Hematopoietic multipotent progenitor cell (in vitro differentiated cells): ENCODE measurements at places on chromosomes 11 and 22.

DNA sequence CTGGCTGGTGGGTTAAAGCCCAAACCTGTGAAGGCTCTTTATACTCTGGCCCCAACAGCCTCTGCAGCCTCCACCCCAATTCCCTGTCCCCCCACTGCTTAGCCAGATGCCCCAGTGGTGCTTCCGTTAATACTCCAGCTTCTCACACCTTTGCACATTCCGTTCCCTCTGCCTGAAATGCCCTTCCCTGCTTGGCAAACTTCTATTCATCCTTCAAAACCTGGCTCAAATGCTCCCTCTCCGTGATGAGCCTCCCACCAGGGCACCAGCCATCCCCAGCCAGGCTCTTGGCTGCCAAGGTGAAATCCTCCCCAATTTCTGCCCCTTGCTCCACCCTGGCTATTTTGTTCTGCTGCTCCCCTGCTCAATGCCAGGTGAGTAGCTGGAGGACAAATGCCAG lies 12.5 kb upstream of the FADS3 start:
- no peak for DNase-seq

DNA sequence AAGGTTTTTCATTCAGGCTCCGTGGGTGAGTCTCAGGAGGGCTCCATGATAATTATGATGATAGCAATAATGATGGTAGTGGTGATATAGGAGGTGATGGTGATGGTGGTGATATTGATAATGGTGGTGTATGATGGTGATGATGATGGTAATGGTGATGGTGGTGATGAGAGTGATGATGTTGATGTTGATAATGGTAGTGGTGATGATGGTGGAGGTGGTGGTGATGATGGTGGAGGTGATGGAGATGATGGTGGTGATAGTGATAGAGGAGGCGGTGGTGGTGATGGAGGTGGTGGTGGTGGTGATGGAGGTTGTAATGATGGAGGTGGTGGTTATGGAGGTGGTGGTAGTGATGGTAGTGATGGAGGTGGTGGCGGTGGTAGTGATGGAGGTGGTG lies 79.4 kb downstream of the MPPED1 start:
- DNase-seq = no peak

- no peak for DNase-seq
These were observed 34.1 kb upstream of the TMPRSS4 start for GRCh38 chr11:118042796-118043195.

DNA sequence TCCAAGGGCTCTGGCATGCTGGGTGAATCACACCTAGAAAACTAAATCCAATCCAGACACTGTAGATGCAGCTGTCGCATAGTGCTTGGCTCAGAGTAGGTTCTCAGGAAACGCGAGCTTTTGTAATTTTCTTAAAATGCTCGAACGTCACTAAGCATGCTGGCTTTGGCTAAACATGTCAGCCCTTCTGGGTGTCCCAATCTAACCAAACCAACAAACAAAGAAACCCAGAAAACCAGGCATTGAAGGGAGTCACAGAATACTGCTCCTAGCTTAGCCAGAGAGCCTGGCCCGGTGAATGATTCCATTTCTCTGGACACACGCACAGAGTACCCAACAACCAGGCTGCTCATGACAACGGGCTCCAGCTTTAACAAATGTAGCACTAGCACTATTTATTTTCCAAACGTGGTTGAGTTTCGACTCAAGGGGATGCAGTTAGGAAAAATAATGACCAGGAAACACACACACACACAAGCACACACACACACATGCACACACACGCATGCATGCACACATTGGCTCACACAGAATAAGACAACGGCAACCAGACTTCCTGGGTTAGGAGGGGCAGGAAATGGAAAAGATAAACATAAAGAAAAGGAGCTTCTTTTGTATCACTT lies 492.6 kb downstream of the MIAT start:
- DNase-seq = no peak

GRCh38 chr22:44026630-44027511 lies 2.8 kb downstream of the PARVB start:
- peak; percentile 41 for DNase-seq

DNA sequence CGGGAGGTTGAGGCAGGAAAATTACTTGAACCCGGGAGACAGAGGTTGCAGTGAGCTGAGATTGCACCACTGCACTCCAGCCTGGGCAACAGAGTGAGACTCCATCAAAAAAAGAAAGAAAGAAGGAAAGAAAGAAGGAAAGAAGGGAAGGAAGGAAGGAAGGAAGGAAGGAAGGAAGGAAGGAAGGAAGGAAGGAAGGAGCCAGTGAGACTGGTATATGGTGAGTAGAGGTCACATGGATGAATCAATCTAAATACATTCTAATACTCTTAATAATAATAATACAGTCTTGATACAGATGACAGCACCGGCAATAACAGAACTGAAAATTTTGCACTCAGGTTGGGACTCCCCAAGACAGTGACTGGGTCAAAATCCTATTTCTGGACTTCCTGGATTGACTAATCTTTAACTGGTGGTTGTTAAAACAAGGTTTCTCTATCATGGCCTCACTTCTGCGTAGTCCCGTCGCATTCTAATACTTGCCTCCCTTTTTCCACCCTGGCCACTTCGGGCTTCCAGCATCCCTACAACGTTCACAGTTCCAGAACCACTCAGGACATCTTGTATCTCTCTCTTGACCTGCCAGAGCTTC lies 53.5 kb upstream of the EIF3M start:
- no peak for DNase-seq

GRCh38 chr11:3609416-3610265 lies 32.2 kb downstream of the ART5 start:
- peak; percentile 26 for DNase-seq

- peak; percentile 49 for DNase-seq
These were observed 40.9 kb downstream of the CSRP3 start for GRCh38 chr11:19160847-19161246.

GRCh38 chr22:40638261-40638660 lies 1.7 kb upstream of the MRTFA start:
- no peak for DNase-seq

GRCh38 chr11:95863486-95864140 lies 60.3 kb downstream of the MTMR2 start:
- DNase-seq = no peak

- no peak for DNase-seq
These were observed 46.0 kb upstream of the HIPK3 start for GRCh38 chr11:33211153-33211552.

DNA sequence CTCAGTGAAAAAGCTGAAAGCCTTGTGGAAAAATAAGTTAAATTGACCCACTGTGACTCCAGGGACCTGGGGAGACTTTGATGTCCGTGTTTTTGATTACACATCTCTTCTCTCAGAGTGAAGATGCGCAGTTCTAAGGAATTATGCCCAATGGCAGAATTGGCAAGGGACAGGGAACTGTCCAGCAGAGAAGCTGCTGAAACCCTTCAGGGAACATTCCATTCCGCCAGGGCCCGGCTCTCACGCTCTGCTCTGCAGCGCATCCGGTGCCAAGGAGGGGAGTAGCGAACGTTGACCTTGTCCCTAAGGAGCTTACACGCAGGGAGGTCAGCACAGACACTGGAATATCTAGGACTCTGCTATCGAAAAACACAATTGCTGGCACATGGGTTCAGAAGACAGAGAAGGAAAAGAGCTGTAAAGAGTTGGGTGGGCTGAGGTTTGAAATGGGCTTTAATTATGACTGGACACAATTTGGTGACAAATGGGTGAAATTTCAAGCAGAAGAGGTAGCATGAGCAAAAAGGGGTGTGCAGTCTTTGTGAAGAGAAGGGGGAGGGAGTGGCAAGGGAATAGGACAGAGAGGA lies 64.5 kb upstream of the B3GAT1 start:
- DNase-seq = no peak

DNA sequence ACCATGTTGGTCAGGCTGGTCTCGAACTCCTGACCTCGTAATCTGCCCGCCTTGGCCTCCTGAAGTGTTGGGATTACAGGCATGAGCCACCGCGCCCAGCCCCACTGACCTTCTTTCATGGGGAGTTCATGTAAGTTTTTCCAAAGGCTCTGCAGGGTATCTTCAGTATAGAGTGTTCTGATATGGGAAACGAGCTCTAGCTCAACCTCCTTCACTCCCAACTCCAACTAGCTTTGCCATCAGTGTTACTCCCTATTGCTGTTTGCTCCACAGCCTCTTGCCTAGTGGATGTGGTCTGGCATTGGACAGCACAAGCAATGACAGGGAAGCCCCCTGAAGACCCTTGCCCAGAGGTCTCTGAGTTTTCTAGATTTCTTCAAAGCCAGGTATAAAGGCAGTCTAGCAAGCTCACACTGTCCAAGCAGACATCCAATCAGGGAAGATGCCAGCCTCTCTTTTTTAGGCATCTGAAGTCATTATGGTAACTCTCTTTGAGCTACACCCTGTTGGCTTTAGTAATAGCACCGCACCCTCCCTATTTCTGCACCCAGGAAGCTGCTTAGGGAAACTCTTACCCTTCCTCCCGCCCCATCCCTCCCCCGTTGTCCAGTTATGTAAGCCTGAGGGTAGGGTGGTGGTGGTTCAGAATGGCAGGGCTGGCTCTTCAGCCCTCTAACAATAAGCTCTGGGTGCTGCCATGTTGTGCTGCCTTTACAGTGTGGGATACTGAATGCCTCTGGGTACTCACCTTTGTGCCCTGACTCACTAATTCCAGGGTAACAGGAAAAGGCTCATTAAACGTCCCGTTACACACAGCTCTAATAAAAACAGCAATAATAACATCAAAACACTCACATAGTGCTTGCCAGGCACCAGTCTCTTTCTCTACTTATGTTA lies 41.4 kb upstream of the CLDN5 start:
- DNase-seq = no peak
